Lung microvascular endothelial cell (primary cell): ENCODE measurements at places on chromosomes 7 and 10. TPM values are rescaled to one million over a fixed set of nuclear protein-coding genes. Genes with fewer than 3 reads are reported as not detected.
A peak's percentile ranks its signal among the peaks of the same experiment; 100 is the strongest.

DNA sequence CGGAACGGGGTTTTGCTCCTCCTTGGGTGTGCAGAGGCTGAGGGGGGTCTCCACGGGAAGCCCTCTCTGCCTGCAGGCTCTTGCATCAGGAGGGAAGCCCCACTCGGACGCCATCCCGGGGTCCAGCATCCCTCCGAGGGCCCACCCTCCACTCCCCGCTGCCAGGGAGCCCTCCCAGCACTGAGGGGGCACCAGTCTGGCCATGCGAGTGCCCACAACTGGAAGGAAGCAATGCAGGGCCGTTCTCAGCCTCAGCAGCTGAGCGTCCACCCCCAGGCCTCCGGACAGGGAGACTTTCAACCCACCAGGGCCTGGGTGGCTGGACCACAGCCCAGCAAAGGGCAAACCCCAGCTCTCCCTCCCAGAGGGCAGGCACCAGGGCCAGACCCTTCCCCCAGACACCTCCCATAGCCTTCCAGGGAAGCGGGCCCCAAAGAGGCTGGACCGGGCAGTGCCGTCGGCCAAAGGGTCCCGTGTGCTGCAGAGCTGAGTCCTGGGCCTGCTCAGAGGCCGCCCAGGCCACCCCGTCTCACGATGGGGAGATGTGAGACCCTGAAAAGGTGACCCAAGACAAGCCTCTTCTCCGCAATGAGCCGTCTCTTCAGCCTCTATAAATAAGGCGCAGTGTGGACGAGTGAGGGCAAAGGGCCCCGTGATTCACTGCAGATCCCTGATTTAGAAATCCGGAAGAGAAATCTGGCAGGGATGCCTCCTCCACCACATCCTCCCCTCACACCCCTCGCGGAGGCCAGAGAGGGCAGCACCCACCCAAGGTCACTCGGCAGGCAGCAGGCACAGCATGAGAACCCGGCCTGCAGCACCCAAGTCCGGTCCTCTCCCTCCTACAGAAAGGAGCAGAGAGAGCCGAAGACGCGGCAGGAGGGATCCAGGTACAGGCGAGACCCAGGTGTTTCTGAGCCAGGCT lies 81.9 kb upstream of the DNAAF5 start:
- no peak for DNase-seq

DNA sequence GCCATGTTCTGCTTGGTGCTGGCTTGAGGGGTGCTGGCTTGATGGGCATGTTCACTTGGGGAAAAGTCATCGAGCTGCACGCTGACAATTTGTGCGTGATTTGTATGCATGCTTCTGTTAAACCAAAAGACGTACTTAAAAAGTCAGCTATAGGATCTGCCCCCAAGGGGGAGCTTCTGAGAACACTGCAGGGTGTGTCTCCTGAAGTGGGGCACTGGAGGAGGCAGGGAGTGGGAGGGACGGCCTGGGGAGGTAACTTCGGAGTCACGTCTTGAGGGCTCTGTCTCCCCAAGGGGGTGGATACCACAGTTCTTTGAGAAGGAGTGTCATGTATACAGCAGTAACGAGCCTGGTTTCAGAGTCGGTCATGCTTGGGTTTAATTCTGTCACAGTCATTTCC lies 406.5 kb downstream of the PLXNA4 start:
- no peak for DNase-seq

GRCh38 chr10:71209352-71209715 lies 3.0 kb upstream of the UNC5B start:
- DNase-seq = no peak

DNA sequence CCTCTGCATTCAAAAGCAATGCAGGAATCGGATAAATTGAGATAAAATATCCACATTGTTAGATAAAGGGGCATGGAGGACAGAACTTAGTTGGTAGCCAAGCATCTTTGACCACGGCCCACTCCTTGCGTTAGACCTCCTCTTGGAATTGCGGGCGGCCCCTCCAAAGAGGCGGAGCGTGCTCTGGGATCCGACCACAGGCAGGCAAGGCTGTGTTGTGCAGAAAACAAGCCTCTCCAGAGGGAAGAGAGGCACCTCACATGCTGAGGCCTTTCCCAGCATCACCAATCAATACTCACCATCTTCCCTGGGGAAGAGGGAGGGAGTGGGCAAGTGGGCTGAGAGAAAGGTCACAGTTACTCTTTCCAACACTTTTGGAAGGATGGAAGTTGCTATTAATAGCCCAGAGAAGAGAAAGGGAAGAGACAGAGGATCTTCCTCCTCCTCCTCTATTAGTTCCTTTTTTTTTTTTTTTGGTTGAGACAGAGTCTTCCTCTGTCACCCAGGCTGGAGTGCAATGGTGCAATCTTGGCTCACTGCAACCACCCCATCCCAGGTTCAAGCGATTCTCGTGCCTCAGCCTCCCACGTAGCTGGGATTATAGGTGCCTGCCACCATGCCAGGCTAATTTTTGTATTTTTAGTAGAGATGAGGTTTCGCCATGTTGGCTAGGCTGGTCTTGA lies 49.7 kb upstream of the NRF1 start:
- DNase-seq = no peak

GRCh38 chr7:131550846-131551245 lies 5.6 kb downstream of the PODXL start:
- peak; percentile 28 for DNase-seq

GARIN1A gene
- 0.20 and 0.22 TPM in 2 replicates for total RNA-seq

DNA sequence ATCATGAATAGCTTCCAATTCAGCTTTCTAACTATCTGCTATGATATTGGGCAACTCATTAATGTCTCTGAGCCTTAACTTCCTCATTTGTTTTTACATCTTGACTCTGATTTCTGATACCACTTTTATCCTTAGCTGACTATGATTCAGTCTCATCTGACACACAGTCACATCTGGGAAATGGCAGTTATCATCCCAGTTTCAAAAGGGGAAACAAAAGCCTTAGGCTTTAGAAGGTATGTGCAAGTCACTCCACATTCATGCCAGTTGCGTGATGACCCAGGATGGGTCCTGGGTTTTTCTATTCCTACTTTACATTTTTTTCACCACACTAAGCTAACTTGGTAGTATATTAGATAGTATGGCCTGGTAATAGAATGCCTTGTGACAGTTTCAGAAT lies 12.7 kb downstream of the SCIN start:
- DNase-seq = no peak

PNLIP gene
- not detected in 2 replicates for total RNA-seq

PRSS37 gene
- not detected in 2 replicates for total RNA-seq

GRCh38 chr10:87847550-87847949 lies 15.8 kb downstream of the KLLN start:
- no peak for DNase-seq

GRCh38 chr10:124168581-124168980 lies 75.2 kb upstream of the CHST15 start:
- DNase-seq = no peak

- DNase-seq = no peak
These were observed 8.0 kb downstream of the GRIFIN start for GRCh38 chr7:2468227-2468626.

- peak; percentile 73 for DNase-seq
These were observed 55.9 kb downstream of the PWWP2B start for GRCh38 chr10:132452651-132453469.

- no peak for DNase-seq
These were observed 97.0 kb upstream of the PPIF start for GRCh38 chr10:79250259-79250658.

CPVL gene
- 0.22 and 0.40 TPM in 2 replicates for total RNA-seq

CDNF gene
- 0.40 and 0.44 TPM in 2 replicates for total RNA-seq

DNA sequence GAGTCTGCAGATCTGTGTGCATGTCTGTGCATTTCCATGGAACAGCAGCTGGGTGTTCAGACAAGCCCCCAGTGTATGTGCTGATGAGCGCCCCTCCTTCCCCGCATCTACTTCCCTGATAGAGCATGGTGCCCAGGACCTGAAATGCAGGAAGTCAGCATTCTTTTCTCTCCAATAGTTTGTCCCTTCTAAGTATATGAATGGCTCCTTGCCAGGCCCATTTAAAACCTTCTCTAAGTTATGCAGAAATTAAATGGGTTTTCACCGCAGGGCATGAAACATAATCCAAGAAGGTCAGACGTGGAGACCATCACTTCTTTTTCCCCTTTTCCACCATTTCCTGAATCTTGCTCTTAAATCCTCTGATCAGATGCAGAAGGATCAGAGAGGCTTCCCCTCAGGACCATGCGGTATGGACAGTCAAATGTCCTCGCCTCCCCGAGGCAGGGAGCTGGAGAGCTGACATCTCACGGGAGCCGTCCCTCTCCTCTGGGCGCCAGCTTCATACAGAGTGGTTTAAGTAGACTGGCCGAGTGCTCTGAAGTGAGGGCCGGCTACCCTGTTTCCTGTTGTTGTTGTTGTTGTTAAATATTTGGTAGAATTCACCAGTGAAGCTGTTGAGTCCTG lies 155.3 kb downstream of the C10orf105 start:
- DNase-seq = no peak

GBX1 gene
- not detected in 2 replicates for total RNA-seq

DNA sequence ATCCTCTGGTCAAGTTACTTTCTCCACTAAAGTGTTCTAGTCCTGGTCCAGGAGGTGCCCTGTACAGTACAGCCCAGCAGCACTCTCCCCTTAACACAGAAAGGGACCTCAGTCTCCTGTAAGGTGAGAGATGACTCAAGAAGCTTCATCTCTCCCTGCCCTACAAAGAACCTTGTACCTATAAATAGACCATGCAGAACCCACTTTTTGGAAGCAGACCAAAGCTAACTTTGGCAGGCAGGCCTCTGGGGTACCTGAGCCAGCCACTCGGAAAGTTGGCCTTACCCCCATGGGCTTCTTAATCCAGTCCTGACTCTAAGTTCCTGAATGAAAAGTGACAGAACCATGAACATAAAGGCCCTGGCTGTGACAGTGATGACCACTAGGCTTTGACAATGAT lies 454.8 kb downstream of the KCNMA1 start:
- DNase-seq = no peak

GRCh38 chr7:22476824-22477223 lies 23.2 kb downstream of the STEAP1B start:
- no peak for DNase-seq

BMPER gene
- total RNA-seq = 0.40 and 0.44 TPM in 2 replicates

CLDN4 gene
- total RNA-seq = under 0.01 TPM in 1 of 2 replicates, not detected in the other

SORBS1 gene
- 1.1 and 2.8 TPM in 2 replicates for total RNA-seq
